ENCODE measurements at places on chromosomes 13 and 19.

GRCh38 chr19:4693078-4693350, 22.9 kb upstream of the MYDGF start:
- no peak for DNase-seq

- no peak for DNase-seq
Measured at GRCh38 chr19:36172852-36173251, 20.6 kb upstream of the COX7A1 start.

DNA sequence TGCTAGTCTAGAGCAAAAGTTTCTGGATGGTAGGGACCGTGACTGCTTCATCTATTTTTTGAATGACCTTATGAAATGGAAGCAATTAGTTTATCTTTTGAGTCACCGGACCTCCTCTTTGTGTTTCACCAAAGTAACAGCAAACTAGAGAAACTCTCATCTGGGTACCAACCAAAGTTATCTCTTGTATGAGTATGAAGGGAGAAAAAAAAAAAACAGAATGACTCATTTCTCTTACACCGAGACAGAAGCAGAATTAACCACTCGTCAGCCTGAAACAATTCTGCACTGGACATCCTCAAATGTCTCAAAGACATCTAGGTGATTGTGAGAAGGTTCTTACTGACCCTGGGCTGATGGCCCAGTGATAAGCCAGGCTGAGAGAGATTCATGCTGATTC, 18.3 kb downstream of the ZNF100 start:
- peak; percentile 2 for DNase-seq

GRCh38 chr19:53945441-53945840, 17.3 kb upstream of the CACNG8 start:
- no peak for DNase-seq

- DNase-seq = peak; percentile 65
Measured at GRCh38 chr19:44212866-44213346, 574 bp downstream of the ZNF227 start.

GRCh38 chr13:79780240-79780639, 299.3 kb downstream of the NDFIP2 start:
- DNase-seq = no peak

DNA sequence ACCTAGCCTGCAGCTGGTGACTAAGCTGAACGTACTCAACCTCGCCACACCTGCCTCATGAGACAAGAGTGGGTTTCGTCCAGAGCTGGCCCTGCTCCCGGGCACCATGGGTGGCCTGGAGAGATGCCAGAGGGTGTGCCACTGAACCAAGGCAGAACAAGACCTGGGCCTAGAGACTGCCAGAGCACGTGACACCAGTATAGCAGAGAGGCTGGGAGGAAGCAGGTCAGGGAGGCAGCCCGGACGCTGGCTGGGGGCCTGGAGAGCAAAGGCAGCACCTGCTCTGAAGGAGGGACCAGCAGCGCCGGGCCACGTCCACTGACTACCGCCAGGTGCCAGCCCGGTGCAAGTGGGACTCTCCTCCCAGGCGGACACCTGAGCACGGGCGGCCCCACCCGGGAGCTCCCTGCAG, 7.3 kb upstream of the C13orf46 start:
- DNase-seq = no peak

DNA sequence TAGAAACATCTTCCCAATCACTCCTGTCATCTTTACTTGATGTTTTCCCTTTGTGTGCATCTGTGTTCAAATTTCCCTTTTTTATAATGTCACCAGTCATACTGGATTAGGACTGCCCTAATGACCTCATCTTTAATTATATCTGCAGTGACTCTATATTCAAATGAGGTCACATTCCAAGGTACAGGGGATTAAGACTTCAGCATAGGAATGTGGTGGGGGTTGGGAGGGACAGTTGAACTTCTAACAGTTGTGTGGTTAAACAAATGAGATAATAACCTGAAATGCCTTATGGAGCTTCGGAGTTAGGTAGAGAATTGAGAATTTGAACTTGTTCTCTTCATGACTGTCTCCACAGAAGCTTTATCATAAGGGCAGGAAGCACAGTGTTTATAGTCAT, 23.0 kb downstream of the PAN3 start:
- DNase-seq = peak; percentile 12

- peak; percentile 77 for DNase-seq
Measured at GRCh38 chr19:2982983-2983350, 5.6 kb downstream of the TLE6 start.

DNA sequence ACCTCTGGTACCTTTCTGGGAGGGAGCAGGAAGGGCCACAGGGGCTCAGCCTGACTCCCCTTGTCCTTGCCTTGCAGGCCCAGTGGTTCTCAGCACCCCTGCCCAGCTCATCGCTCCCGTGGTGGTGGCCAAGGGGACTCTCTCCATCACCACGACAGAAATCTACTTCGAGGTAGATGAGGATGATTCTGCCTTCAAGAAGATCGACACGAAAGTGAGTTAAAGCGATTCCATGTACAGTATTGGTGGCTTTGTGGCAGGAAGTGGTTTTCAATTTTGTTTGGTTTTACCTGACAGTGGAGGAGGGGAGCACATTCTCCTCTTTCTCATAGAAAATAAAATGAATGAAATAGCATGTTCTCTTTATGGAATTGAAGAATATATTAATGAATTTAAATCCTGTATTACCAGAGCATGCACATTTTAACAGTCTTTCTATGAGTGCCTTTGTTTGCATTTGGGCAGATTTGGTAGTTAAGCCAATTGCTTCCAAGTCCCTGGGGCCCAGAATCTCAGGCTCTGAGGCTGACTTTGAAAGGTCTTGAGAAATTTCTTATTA, 4.1 kb downstream of the MAB21L1 start:
- peak; percentile 27 for DNase-seq

DNA sequence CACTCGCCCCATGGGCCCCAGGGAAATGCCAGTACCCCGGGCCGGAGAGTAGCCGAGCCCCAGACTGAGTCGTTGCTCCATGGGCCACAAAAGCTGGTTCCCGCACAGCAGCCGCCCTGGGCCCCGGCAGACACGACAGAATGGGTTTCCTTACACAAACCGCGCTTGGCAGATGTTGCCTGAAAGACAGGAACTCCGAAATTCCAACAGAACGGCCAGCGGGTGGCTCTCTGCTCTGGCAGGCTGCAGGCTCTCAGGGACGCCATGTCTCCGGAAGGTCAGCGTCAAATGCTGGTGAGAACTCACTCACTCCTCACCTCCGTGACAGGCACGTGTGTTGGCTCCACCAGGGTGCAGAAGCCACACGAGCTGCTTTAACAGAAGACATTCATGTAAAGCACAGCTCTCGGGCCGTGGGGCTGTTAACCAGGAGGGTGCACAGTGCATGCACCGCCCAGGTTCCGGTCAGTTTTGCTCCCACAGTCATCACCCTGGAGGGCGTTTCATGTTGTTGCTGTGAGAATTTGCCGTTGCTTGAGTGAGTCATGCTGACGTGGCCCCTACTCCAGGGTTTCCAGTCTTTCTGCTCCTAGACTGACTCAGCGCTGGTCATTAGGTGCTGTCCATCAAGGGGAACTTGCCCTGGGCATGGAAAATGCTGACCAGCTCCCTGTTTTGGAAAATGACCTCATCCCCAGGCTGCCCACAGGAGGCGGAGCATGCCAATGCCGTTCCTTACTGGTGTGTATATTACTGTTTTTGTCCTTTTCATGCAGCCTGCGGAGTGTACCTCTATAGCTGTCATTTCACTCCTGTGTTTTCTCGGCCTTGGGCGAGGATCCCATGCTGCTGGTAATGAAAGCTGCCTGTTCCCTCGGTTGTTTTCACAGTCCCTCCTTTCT, 44.8 kb downstream of the ANKRD10 start:
- peak; percentile 100 for DNase-seq

GRCh38 chr19:55169136-55169535, 2.7 kb upstream of the DNAAF3 start:
- no peak for DNase-seq

DNA sequence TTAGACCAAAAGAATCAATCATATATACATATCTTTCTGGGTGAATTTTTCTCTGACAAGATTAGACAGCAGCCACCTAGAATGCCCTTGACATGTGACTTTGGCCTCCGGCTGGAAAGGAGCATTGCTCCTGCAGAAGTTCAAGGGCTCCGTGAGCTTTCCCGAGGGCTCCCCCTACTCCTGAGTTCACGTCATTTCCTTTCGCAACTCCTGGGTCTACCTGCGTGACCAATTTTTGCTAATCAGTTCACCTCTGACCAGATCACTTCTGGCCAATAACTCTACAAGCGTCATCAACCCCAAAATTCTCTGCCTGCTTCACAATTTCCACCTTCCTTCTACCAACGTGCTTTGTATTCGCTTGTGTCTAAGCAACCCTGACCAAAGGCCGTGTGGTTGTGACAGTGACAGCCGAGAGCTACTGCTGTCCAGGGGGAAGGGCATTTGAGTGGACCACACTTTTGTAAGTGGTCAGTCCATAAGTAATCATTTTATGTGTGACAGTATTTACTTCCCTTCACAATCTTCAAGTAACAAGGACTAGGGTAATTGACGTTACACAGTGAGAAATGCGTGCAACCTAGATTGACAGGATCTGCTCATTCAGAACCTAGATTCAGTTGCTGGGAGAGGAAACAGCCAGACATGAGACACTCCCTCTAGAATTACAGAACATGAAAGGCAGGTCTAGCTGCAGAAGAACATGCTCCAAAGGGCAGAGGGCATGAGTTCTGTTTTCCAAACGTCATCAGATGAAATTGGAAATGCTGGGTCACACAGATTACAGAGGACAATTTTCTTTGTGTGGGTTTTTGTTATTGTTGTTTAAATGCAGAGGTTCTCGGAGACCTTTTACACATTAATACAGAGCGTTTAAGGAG, 145.9 kb upstream of the SPACA7 start:
- DNase-seq = no peak

- DNase-seq = no peak
Measured at GRCh38 chr19:55831846-55832245, at the start of gene NLRP11. TSS of gene NLRP11 (minus strand) at chr19:55831999. CDS start at chr19:55818174, 13,825 bp downstream.

DNA sequence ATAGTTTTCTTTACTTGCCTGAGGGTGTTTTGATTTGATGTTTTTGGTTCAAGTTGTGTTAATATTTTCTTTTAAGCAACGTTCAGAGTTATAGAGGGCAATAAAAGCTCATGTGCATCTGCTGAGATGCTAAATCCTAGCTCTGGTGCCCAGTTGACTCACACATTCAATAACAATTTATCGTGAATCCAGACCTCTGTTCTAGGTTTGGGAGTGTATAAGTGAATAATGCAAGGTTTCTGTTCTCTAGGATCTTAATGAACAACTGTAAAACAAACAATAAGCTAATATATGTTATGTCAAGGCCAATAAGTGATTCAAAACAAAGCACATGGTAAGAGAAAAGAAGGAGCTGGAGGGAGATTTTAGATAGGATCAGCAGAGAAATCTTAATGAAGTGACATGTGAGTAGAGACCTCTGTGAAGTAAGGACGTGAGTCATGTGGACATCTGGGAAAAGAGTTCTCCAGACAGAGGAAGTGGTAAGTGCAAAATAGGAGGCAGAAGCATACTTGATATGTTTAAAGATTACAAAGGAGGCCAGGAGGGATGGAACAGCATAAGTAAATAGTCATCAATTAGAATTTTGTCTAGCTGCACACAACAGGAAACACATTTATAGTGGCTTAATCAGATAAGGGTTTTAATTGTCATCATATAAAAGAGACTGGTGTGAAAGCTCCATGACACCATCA, 278.5 kb upstream of the HTR2A start:
- DNase-seq = peak; percentile 91

DNA sequence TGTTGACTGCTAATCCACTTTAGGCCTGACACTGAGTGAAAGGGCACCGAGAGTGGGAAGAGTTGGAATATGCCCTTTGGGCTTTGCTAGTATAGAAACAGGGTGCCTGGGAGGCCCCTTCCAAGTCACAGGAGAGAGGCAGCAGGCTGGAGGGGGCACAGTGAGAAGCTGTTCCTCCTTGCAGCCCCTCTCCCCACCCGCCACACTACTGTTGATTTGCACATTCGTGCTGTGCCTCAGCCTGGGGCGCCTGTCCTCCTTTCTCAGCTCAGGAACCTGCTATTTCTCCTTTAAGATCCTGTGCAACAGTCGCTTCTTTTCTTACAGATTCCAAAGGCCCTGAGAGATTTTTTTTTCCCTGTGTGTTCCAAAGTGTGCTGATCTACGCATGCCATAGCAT, 2.8 kb upstream of the B3GLCT start:
- DNase-seq = no peak

DNA sequence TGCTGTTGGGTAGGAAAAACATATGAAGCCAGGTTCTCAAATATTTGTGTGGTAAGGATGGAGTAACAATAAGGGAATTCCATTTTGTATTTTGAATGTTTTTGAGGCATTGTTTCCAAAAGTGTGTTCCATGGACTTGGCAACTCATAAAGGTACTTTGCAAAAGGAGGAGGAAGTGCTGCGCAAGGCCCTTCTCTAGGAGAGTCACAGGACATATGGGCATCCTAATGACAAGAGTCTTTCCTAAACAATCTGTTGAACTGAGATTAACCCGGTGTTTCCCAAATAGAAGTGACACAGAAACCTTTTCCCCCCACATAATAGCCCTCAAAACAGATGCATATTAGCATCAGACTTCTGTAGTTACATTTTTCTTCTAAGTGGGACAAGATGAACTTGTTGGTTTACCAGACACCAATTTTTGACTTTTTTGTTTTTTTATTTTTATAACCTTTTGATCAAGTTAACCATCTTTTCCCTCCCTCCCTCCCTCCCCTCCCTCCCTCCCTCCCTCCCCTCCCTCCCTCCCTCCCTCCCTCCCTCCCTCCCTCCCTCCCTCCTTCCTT, 209.3 kb downstream of the PCCA start:
- no peak for DNase-seq
